NCI-H2081 treated with DMSO at 0.1 percent for 48 hours (cell line): ENCODE measurements at places on chromosomes 7 and 10.

DNA sequence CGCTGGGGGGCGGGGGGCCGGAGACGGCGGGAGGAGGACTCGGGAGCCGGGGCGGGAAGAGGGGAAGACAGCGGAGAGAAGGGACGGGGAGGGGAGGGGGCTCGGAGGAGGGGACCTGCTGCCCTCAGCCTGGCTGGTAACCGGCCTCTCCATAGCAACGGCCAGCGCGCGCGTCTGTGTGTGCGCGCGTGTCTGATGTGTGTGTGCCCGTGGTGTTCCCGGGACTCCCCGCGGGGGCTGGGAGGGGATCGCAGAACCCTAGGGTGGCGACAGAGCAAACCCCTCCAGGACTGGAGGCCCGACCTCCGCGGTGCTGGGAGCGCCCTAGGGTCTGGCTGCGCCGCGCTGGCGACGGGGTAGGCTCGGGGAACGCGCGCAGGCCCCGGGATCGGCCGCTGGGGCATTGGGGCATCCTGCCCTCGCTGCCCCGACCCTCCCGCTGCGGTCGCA lies 356.3 kb downstream of the DNAJB6 start:
- DNase-seq, result no peak

GRCh38 chr7:42674541-42674940 lies 237.3 kb downstream of the C7orf25 start:
- no peak for DNase-seq

GRCh38 chr10:74585231-74586087 lies 240.9 kb upstream of the KAT6B start:
- peak; percentile 69 for DNase-seq

GRCh38 chr7:73707045-73707631 lies 12.3 kb downstream of the STX1A start:
- DNase-seq, result peak; percentile 69

- no peak for DNase-seq
Measured at GRCh38 chr7:2247141-2247995, 5.3 kb downstream of the NUDT1 start.

DNA sequence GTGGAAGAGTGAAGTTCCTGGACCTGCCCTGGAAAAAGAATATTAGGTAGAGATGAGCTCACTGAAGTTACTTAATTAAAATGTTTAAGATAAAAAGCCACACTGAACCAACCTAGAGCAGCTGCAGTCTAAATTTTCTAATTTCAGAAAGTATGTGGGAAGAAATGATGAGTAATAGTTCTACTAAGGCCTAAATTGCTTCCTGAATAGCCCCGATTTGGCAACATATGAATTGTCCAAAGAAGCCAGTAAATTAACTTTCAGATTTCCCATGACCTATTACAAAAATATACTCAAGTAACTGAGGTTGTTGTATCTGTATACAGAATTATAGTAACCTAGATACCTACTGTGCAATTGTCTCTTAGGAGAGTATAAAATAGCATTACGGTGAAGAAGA lies 312.6 kb downstream of the IPMK start:
- no peak for DNase-seq

DNA sequence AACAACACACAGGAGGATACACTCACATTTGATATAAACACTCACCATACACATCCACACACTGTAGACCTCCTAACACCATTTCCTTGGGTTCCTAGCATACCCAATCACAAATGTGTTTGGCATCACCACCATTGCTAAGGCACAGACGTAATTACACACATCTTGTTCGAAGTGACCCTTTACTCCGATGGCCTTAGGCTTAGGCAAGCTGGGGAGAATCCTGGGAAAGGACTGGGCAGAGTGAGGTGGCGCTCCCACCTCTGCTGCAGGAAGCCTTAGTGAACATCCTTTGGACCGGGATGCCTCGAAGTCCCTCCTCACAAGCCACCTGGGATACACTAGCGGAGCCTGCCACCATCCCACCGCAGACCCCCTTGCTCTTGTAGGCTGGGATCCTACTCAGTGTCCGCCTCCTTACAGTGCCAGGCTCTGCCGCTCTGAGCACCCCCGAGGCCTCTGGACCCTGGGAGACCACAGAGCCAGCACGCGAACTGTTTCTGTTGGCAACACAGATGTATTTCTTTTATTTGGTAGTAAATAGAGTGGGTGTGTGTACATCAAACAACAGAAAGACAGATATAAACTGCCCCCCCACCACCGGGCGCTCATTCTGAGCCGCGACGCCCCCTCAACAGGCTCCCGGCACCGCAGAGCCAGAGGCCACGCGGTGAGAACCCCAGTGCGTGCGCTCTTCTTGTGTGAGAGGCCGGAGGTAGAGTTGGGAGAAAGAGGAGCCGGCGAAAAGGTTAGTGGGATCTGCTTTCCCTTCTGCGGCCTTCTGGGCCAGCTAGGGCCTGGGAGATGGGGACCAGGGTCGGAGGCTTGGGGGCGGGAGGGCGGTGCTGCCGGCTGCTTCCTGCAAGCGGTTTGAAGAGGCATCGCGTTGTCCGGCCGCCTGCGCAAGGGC lies 5.9 kb upstream of the HMX2 start:
- DNase-seq, result no peak

DNA sequence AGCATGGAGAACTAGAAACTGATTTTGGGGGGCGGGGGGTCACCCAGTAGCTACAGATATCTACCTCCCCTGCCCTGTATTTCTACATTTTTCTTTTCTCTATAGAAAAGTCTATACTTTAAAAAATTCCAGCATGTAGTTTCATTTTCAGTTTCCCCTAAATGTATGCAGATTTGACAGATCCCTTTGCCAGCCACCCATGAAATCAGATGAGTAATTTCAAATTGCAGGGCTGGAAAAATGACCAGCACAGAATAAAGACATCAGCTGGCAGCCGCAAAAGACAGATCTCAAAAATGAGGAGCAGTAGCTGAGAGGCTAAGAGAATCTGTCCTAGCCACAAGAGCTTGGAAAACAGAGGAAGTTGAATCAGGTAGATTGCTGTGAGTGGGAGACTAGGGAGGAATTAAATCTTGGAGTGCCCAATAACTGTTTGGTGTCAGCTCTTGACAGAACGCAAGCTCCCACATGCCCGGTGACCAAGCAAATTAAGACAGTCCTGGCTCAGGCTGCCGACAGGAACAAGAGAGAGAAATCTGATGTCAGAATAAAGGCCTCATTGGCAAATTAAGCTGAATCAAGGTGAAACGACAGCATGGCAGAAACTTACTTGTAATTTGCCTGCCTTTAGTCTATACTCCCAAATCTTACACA lies 24.5 kb downstream of the ADRB1 start:
- DNase-seq, result no peak

DNA sequence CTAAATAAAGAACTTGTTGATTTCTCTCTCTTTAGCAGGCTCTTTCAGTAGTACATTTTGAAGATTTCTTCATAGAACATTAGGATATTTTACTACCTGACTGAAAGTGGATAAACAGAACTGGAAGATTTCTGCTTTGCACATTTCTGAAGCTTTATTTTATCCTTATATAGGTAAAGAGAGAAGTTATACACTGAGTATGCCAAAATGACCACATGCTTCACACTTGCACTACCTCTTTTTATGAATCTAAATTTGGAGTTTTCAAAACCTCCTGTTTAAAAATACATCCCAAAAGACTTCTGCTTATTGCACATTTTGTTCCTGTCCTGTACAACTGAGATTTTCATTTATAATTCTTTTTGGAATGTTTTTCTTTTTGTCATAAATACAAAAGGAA lies 197.4 kb upstream of the PRPS1L1 start:
- no peak for DNase-seq

DNA sequence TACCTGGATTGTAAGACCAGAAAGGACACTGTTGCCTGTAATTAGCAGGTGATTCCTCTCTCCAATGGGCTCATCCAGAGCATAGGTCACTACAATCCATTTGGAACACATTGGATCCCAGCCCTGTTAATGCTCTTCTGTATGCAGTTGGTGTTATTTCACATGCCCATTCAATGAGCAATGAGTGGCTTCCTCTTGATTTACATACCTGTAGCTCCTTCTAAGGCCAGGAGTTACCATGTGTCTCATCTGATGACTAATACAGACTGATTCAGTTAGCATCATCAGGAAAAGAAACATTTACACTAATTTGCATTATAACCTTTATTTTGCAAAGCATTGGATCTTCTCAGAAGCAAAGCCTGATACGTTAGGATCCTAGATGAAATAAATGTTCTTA lies 83.1 kb upstream of the NPVF start:
- no peak for DNase-seq

- DNase-seq, result no peak
Measured at GRCh38 chr7:98365863-98366561, 34.9 kb downstream of the BAIAP2L1 start.

- no peak for DNase-seq
Measured at GRCh38 chr10:95998255-95998784, 45.1 kb upstream of the CCNJ start.

DNA sequence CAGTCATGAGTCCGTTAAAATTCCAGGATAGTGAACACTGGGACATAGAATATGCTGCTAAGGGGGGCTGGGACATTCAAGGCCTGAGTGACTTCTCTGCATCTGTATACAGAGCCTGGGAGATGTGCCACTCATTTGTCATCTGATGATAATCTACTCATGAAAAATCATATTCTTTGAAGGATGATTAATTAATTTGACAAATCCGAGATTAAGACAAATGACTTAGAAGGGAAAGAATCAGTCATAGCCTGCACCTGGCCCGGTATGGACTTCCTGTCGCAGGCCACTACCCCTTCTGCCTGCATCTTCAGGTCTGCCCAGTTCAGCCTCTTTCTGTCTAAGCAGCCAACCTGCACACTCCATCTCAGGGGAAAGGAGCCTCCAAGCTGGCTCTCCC lies 18.8 kb upstream of the FAM170B start:
- DNase-seq, result no peak

DNA sequence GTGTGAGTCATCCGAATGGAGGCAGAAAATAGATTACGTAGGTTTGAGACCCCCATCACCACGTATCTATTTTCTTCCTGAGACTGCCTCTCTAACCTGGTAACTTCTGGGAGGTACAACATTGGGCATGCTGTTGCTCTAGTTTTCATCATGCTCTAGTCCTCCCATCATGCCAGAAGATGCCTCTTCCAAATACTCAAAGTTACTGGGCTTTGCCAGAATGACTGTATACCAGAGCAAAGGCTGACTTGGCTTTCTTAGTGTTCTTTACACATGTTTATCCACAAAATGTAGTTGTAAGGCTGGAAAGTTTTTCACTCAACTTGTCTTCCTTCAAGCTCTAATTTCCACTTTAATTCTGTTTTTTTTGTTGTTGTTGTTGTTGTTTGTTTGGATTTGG lies 370.5 kb downstream of the MDFIC start:
- no peak for DNase-seq

DNA sequence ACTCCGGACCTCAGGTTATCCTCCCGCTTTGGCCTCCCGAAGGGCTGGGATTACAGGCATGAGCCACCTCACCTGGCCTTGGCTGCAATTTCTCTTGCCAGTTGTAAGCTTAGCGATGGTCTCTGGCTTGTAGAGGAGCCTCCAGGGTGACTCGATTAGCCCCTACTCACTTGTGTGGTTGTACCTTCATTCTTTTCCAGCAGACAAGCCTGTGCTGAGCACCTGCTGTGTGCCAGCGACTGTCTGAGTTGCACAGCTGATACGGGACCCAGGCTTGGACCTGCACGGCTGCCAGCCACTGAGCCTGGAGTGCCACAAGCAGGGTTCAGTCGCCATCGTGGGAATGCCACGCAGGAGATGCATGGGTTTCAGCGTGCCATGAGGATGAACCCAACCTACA lies 42.0 kb upstream of the DNAJB6 start:
- no peak for DNase-seq

DNA sequence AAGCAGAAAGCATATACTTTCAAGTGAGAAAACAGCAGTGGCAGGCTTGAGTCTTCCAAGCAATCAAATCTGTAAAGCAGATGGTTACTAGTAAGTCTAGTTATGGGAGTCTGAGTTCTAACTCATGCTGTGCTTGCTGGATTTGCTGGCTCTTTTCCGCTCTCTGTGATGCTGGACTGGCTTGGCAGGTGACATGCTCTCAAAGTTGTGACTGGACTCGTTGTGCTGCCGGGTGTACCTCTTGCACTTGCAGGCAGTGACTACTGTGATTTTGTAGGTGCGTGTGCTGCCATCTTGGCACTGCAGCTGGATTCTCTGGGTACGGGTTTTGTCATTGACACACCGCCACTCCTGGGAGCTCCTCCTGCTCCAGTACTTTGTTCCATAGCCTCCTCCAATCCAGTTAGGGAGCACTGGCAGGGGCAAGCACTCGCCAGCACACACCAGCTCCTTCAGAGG lies 3.1 kb downstream of the SOSTDC1 start:
- DNase-seq, result no peak

- DNase-seq, result no peak
Measured at GRCh38 chr10:118401708-118402193, 59.6 kb upstream of the FAM204A start.

- DNase-seq, result no peak
Measured at GRCh38 chr7:112365551-112365950, 84.7 kb upstream of the IFRD1 start.

- DNase-seq, result no peak
Measured at GRCh38 chr7:19565602-19566001, 143.2 kb downstream of the POLR1F start.

GRCh38 chr10:271201-271600 lies 135.9 kb downstream of the ZMYND11 start:
- no peak for DNase-seq

DNA sequence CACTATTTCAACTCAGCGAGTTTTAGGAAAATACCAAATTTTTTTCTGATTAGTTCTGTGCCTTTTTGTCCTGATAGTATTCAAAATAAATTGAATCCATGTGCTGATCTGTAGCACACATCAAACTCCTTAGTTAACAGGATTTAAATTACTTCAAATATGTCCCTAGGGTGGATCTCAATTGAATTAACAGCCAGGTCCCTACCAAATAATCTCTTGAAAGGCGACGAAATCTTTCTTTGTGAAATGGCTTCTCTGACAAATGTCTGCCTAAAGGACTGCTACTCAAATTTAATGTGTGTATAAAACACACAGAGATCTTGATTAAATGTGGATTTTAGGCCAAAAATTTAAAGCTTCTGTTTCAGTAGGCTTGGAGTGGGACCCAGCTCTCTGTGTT lies 989.6 kb upstream of the KCND2 start:
- no peak for DNase-seq

- DNase-seq, result no peak
Measured at GRCh38 chr7:7816084-7816483, 97.7 kb upstream of the RPA3 start.

- no peak for DNase-seq
Measured at GRCh38 chr10:71404503-71405295, 8.0 kb downstream of the CDH23 start.

- DNase-seq, result no peak
Measured at GRCh38 chr7:88522771-88523293, 216.1 kb upstream of the STEAP4 start.

- DNase-seq, result no peak
Measured at GRCh38 chr7:65509368-65510186, 135.9 kb downstream of the ZNF92 start.

GRCh38 chr10:114779803-114780576 lies 41.6 kb upstream of the FHIP2A start:
- DNase-seq, result no peak
